ENCODE measurements at places on chromosomes 3 and 15.

GRCh38 chr3:99499235-99500158 is 138.9 kb upstream of the COL8A1 start:
- no peak for DNase-seq

DNA sequence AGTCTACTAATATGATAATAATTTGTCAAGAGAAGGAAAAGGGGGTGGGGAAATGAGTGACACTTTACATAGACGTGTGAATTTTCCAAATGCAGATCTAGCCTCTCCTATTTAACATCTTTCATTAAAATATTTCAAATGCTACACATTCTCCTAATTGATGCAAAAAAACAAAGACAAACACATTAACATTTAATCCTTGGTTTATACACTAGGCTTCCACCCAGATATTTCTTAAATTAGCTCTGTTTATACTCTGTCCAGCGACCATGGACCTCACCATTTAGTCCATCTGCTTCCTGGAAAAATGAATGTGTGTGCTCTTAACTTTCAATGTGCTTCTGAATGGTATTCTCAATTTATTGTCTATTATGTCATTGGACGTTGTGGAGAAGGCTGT is 409.9 kb downstream of the LSAMP start:
- DNase-seq: no peak

DNA sequence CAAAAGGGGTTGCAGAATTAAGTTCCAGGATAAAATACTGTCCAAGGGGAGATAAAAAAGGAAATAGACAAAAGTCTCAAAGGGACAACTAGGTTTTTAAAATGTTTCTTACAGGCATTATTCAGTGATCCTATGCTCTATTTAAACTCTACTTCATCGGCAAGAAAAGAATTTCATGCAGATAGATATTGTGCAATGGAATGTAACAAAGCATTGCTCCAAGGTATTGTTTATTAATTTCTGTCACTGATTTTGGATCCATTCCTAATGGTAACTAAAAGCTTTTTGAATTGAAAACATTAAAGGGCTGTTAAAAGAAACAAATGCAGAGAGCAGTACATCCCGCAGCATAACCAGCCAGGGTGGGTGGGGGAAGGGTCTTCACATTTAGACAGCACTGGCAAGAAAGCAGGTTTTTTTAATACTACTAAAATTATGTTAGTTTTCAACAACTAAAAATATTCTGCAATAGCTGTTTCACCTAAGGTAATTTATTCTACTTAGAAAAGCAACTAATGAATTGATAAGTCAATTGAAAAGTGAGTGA is 82.9 kb downstream of the THBS1 start:
- no peak for DNase-seq

DNA sequence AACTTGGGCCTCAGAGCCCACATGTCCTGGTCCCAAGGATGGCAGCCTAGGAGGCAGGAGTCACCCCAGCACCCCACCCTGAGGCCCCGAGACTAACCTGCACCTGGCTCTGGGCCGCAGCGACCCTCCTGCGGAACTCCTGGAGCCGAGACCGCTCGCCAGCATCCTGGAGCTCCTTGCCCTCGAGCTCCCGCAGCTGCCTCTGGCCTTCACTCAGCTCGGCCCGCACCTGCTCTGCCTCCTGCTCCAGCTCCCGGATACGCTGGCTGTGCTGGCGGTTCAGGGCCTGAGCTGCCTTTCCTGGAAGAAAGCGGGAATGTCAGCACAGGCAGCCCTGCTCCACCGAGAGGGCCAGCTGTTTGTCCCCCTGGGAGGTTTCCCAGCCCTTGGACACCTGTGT is 13.2 kb downstream of the KIF7 start:
- no peak for DNase-seq

GRCh38 chr3:152818027-152818426 is 16.9 kb upstream of the P2RY1 start:
- DNase-seq: no peak

DNA sequence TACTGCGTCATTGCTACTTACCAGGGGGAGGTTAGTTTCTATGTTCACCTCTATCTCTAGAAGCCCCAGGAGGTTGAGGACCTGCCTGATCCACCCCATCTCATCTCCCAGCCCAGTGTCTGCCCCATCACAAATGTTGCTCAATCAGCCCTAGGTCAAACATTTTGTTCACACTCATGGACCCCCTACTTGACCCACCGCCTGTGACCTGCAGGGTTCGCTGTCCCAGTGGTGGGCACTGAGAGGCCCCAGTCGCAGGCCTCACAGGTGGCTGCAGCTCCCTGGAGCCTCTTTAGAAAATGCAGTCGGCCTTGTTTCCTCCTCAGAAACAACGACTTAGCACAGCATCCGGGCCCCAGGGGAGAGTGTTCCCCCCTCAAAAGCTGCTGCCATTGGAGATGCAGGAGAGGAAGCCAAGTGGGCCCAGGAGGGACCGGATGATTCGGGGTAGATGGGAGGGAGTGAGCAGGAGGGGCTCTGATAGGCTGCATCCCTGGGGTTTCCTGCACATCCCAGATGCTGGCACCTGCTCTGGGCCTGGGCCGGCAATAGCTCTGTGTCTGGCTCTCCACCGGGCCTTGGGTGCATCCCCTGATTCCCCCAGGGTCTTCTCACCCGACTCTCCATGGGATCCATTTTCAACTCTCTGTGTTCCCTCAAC is 18.4 kb upstream of the INSYN1 start:
- DNase-seq: no peak

DNA sequence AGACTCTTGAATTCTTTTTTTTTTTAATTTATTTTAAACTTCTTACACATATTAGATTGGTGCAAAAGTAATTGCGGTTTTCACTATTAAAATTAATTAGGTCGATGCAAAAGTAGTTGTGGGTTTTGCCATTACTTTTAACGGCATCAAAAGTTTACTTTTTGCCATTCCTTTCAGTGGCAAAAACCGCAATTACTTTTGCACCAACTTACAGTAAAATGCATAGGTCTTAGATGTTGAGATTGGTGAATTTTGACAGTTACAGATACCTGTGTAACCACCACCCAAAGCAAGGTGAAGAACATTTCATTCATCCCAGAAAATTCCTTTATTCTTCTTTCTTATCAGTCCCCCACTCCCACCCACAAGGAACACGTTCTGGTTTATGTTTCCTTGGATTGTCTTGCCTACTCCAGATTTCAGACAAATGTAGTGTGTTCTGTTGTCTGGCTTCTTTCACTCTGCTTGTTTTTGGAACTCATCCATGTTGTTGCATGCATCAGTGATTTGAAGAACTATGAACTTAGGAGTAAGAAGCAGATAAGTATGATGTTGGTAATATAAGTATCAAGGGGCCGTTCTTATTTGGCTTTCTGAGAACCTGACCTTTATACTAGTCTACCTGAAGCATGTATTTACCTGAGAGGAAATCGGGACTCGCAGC is 198.4 kb upstream of the UBE2E1 start:
- no peak for DNase-seq

GRCh38 chr3:107542665-107543064 is 19.9 kb downstream of the BBX start:
- no peak for DNase-seq

DNA sequence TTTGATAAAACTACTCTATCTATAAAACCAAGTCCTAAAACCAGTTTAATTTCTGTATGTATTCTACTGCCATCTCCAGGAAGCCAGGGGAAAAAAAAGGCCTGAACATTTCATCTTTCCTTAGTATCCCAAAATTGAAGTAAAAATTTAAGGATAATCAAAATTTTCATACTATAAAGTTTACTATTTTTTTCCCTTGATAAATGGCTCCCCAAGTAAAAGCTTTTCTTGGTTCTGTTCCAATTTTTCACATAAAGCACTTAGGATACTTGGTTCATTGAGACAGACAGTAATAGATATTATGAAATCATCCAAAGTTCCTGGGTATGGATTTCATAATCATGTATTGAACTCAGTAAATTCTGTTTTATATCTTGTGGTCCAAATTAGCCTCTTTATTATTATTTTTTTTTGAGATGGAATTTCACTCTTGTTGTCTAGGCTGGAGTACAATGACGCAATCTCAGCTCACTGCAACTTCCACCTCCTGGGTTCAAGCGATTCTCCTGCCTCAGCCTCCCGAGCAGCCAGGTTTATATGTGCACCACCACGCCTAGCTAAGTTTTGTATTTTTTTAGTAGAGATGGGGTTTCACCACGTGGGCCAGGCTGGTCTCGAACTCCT is 34.5 kb downstream of the ICE2 start:
- DNase-seq: no peak

DNA sequence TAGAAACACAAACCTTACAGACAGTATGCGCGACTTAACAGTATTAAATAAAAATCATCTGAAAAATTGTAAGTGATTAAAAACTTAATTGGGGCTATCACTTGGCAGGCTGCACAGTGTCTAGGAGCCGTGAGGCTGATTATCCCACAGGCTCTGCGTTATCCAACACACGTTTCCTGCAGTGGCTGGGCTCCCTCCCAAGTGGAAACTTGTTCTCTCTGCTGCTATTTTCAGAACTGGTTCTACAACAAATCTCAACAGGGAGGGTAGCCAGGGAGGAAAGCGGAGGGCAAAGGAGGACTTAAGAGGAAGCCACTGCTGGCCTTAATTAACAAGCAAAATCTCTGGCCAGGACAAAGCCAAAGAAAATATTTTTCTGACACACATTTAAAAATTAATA is 555.2 kb downstream of the MAGI1 start:
- DNase-seq: no peak

DNA sequence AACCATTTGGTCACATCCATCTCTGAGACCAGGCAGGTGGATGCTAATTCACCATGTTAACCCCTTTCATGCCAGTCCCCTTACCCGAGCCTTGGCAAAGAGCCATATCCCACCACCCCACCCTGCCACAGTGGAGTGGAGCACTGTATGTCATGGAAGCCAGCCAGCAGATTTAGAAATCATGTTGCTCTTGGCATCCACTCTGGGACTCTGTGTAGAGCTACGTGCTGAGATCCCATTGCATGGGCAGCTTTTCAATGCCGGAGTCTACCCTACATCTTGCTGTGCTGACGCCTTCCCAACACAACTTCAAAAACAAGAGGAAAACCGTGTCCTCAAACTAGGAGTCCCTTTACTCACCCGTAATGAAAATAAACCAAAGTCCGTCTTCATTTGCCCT is 131.0 kb downstream of the NTRK3 start:
- no peak for DNase-seq

- DNase-seq: no peak
Measured at GRCh38 chr3:194739498-194740284, 54.0 kb downstream of the FAM43A start.

DNA sequence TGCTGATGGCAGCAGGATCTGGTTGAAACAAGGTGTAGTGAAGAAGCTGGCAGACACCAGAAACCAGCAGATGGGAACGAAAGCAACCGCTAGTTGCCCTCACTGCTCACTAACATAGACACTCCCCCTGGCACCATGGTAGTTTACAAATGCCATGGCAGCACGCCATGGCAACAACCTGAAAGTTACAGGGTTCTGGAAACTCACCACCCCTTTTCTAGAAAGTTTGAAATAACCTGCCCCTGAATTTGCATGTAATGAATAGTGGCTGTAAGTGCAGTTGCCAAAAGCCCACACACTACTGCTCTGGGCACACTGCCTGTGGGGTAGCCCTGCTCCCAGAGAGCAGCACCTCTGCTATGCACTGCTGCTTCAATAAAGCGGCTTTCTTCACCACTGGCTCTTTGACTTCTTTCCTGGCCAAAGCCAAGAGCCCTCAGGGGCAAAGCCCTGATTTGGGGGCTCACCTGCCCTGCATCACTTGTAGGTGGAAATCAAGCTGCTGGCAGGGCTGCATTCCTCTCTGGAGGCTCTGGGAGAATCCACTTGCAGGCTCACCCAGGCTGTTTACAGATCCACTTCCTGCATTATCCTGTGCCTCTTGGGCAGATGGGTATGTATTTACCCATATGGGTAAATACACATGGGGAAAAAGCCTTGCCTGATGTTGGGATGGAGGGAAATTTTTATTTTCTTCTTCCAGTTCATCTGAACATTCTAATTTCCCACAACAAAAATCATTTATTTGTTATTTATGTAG is 2.0 kb upstream of the GP9 start:
- DNase-seq: no peak

DNA sequence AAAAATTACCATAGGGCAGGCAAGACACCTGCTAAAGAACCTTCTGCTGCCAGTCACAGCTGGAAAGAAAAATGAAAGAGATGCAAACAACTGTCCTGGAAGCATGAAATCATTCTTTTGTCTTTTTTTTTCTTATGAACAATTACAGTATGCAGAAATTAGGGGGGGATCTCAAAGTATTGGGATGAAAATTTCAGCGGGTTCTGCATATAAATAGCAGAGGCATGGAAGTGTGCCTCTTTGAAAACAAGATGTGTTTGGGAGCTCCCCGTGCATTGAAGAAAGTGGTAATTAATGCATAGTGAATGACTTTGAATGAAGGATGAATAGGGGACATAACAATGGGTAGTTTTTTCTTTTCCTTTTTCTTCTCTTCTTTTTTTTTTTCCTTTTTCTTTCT is 431.2 kb downstream of the SOX2 start:
- no peak for DNase-seq

GRCh38 chr3:132236701-132237651 is 80.2 kb upstream of the ACP3 start:
- no peak for DNase-seq

DNA sequence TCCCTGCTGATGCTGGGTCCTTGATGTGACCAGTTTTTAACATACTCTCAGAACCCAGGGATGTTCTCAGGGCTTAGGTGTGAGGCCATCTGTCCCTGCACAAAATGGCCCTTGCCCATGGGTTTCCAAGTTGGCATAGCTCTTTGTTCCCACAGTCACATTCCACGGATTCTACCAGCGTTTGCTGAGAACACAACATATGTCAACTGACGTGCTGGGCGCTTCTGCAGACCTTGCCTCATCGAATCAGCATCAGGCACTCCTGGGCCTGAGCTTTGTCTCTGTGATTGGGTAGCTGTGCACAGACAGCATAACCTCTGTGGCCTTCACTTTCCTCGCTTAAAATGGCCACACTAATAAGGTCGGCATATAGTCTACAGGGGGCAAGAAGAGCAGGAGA is 69.0 kb downstream of the MGLL start:
- no peak for DNase-seq

DNA sequence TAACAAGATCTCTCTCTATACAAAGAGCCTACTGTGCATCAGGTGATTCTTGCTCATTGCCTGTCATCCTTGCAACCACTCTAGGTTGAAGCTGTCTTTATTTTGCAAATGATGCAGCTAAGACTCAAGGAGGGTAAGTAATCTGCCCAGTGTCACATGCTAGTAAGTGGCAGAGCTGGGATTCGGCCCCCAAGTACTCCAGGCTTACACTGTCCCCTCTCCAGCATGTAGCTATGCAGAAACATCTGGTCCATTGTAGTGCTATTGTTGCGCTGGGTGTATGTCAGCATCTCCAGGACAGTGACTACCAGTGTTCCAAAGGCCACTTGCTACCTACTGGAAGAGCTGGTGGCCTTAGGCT is 248.9 kb downstream of the SLCO3A1 start:
- DNase-seq: no peak

DNA sequence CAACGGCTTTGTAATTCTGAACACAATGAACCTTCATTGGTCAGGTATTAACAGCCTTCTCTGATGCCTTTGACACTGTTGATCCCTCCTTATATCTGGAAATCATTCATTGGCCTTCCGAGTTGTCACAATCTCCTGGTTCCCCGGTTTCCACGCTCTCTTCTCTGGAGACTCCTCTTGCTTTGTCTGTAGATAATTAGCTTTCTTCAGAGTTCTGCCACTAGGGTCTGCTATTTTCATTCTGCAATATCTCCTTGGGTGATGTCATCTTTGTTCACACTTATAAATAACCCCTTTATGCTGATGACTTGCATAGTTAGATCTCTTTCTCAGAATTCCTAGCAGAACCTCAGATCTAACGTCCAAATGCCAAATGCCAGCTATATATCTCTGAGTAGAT is 583.8 kb upstream of the ZNF717 start:
- no peak for DNase-seq

GRCh38 chr3:187062526-187063177 is 76.6 kb downstream of the RPL39L start:
- DNase-seq: no peak
